ENCODE measurements at places on chromosomes 13 and 19.

- DNase-seq, result no peak
Observed at GRCh38 chr13:45278096-45278645, 62.8 kb downstream of the TPT1 start.

- no peak for DNase-seq
Observed at GRCh38 chr19:29587518-29587986, 18.5 kb upstream of the POP4 start.

GRCh38 chr13:23628250-23628649, 58.0 kb downstream of the TNFRSF19 start:
- DNase-seq, result no peak

DNA sequence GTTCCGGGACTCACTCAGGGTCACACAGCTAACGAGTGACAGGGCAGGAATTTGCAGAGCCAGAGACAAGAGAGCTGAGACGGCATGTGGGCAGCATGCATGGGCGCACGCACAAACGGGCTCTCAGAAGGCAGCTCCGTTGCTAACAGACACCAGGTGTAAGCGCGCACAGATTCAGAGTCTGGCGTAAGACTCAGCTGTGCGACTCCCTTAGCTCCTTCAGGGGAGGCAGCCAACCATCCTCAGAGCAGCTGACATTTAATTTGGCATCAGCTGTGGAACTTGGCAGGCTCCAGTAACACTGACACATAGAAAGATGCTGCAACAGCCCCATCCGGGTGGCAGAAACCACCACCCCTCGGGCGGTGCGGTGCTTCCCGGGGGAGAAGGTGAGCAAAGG, 7.5 kb upstream of the TM6SF2 start:
- no peak for DNase-seq

DNA sequence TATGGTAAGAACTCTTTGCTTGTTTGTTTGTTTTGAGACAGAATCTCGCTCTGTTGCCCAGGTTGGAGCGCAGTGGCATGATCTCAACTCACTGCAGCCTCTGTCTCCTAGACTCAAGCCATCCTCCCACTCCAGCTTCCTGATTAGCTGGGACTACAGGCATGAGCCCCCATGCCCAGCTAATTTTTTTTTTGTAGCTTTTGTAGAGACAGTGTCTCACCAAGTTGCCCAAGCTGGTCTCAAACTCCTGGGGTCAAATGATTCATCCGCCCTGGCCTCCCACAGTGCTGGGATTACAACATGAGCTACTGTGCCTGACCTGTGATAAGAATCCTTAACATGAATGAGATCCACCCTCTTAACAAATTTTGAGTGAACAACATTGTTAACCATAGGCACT, 183.9 kb upstream of the TSHZ3 start:
- DNase-seq, result no peak

DNA sequence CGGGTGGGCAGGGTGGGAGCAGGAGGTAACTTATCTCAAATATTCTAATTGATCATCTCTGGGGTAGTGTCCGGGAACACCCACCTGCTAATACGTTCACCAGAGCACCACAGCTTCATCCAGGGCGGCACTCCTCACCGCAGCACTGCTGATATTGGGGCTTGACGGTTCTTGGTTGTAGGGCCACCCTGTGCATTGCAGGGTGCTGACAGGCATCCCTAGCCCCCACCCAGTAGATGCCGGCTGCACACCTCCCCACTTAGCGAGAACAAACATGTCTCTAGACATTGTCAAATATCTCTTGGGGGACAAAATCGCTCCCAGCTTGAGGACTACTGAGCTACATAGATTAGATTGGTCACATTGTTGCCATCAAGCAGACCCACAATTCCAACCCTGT, 73.9 kb upstream of the WASF3 start:
- no peak for DNase-seq

DNA sequence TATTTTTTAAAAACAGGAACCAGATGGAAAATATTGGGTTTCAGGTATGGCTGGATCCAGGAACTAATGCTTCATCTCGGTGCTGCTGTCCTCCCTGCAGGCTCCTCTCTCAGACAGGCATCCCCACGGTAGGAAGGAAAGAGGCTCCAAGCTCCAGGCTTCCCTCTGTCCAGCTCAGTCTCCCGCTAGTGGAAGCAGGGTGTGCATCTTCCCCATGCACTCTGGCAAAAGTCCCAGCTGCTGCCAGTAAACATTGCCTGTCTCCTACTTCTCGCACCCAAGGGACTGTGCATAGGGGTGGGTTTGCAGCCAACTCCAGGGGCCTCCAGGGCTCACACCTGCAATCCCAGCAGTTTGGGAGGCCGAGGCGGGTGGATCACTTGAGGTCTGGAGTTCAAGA, 29.2 kb downstream of the IL12RB1 start:
- DNase-seq, result no peak

DNA sequence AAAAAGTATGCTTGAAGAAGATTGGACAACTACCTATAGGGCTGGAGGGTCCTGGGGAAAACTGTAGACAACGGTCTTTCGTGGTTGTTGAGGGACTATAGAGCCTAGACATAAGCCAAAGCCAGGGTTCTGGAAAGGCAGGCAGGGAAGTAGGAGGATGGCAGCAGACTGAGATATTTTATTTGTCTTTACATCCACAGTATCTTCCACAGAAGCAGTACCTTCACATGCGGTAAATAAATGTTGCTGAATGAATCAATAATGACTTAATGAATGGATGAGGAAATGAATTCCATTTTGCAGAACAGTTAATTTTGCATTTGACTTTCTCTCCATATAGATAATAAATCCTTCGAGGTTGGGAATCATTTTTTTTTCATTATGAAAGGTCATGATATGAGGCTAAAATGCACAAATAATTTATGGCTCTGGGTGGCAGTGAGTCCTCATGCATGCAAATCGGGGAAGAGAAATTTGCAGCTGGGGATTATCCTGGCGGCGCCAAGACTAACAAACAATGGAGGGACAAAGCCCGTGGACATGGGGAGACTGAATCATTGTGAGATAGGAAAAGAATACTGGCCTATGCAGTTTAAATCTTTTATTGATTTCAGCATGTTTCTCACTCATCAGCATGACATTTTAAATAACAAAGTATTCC, 102.0 kb downstream of the ERCC5 start:
- no peak for DNase-seq

DNA sequence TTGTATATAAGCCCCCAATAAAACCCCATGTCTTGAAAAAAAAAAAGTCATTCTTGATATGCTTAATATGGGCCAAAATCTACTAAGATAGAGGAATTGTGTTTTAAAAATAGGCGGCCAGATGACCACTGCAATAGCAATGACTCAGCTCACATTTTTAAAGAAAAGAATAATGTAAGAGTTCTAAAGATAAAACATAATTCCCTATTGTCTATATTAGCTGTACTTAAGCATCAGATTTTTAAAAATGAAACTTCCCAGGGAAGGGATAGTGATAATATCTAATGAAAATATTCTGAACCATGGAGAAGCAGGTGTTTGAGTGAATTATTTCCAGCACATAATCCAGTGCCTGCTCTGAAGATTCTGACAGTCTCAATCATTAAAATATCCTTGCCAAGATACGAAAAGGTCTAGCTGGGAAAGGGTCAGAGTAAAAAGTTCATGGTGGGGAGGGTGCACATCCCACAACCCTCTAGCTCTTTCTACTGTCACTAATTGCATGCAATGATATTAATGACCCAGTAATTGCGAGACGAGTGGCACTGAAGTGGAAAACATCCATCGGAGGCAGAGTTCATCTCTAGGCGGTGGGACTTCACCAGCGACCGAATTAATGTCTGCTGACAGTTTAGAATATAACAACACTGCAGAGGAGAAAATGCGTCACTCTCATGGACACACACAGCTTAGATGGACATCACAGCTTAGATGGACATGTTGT, 31.6 kb downstream of the EFNB2 start:
- DNase-seq, result no peak

- peak; percentile 54 for DNase-seq
Observed at GRCh38 chr19:13396250-13397080, 109.8 kb downstream of the CACNA1A start.

DNA sequence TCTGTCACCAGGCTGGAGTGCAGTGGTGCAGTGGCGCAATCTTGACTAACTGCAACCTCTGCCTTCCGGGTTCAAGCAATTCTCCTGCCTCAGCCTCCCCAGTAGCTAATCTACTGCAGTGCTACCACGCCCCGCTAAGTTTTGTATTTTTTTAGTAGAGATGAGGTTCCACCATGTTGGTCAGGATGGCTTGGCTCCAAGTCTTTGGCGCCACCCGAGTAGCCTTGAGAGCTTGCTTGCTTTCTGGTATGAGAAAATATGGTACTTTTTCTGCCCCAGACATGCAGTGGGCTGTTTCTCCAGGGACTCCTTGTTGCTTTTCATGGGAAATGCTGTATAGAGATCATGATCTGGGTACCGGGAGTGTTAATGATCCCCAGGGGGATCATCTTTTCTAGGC, 34.5 kb upstream of the GTF3A start:
- no peak for DNase-seq

DNA sequence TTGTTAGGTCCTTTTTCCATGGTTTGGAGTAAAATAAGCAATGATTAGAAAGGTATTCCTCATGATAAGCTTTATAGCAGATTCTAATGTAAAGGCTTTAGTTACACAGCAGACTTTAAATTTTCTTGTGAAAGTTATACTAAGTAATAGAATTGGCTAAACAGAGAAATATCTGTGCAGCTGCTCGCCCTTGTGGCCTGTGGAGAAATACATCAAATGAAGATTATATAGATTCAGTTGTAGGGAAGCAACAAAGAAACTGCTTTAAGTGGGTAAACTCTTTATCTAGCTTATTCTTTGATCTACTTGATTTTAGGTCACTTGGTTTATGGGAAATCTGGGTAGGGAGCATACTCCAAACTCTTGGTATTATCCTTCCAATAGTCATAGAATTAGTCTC, 1269.7 kb upstream of the SPRY2 start:
- DNase-seq, result no peak

DNA sequence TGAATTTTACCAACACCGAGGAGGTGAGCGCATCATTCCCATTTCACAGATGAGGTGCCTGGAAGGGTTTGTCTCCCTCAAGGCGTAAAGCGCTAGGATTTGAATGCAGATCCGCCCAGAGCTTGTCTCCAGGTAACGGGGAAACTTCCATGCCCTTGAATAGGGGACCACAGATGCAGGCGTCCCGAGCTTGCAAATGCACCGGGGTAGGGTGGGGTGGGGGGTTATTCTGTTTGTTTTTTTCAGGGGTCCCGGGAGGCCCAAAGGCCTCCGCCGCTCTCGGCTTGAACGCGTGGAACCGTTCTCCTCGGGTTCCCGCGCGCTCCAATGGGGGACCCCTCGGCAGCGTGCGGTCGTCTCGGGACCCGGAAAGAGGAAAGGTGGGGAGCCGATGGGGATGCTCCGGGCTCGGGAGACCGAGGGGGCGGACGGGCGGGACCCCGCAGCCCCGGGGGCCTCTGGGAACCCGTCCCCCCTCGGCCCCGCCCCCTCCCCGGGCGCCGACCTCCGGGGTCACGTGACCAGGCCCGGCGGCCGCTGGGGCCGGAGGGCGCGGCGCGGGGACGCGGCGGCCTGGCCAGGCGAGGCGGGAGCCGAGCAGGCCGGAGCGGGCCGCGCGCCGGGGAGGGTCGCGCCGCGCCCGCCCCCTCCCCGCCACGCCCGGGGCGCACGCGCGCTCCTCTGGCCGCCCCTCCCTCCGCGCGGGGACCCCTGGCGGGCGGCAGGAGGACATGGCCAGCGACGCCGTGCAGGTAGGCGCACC, at the start of gene PKN1:
Gene PKN1 (plus strand): TSS at position 516 of the 763 bp plus-strand sequence. CDS start 216 bp downstream, at position 732.
- DNase-seq, result peak; percentile 85

All from OCI-LY7 (cell line).